ENCODE measurements at places on chromosomes 7 and 10. TPM values are rescaled to one million over a fixed set of nuclear protein-coding genes. Genes with fewer than 3 reads are reported as not detected.
A peak's percentile ranks its signal among the peaks of the same experiment; 100 is the strongest.

DNA sequence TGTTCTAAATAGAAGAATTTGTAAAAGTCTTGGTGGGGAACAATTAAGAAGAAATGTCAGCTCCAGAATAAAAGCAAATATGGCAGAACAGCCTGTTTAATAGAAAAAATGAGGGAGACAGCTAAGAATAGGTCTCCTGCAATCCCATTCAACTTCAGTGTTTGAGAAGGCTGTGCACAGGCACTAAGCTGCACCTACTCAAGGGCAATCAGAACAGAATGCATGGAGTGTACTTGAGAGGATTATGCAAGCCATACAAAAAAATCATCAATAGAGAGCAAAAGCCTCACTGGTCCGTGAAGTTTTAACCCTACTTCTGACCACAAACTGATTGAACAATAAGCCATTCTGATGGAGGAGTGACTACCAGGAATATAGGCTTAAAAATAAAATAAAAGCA lies 690.7 kb upstream of the PCDH15 start:
- peaks cover 4% of the 10 kb centered on the region for H3K36me3 ChIP-seq
- no peak overlapping the region for H3K4me3 ChIP-seq
- no peak overlapping the region for H3K27ac ChIP-seq
- DNase-seq = no peak

DNA sequence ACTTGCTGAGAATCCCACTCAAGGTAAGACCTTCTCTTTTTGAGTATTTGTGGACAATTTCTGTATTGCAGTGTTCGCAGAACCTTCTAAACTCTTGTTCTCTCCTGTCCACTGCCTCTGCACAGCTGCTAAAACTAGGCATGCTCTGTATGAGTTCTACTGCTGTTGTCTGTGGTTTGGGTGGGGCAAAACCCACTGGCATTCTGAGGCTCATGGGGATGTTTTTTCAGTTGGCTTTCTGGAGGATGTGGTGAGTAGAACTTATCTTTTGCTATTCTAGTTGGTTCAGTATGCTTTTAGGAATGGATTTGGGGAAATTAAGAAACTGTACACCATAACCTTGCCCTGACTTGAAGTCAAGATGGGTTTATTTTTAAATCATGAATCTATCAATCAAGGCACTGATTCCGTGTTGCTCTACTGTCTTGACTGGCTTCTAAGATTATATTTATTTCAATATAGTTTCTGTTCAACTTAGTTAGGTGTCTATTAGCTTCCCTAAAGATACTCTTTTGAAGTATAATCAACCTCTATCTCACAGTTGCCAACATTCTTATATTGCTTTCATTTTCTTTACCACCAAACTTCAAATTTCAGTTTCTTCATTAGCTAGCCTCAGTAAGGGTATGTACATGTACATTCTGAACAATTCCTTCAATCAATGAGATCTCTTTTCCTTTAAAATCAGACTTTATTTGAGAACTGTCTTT lies 25.0 kb upstream of the C1GALT1 start:
- no peak for DNase-seq
- H3K36me3 ChIP-seq = peaks cover 3% of the 10 kb centered on the region
- H3K27me3 ChIP-seq = no peaks in the 10 kb centered on the region
- H3K4me1 ChIP-seq = peaks cover 4% of the 10 kb centered on the region
- H3K27ac ChIP-seq = no peak overlapping the region
- H3K4me3 ChIP-seq = no peak overlapping the region

GRCh38 chr10:18860631-18861240 lies 187.9 kb upstream of the MALRD1 start:
- peak overlapping the region; percentile 19 for H3K27ac ChIP-seq
- H3K4me3 ChIP-seq = no peak overlapping the region
- H3K36me3 ChIP-seq = no peaks in the 10 kb centered on the region
- H3K27me3 ChIP-seq = no peaks in the 10 kb centered on the region
- DNase-seq = no peak

- no peak for DNase-seq
- no peak overlapping the region for H3K4me3 ChIP-seq
- H3K4me1 ChIP-seq = peaks cover 36% of the 10 kb centered on the region
- no peaks in the 10 kb centered on the region for H3K27me3 ChIP-seq
- no peak overlapping the region for H3K27ac ChIP-seq
Observed at GRCh38 chr7:37112876-37113275, 335.8 kb downstream of the ELMO1 start.

DNA sequence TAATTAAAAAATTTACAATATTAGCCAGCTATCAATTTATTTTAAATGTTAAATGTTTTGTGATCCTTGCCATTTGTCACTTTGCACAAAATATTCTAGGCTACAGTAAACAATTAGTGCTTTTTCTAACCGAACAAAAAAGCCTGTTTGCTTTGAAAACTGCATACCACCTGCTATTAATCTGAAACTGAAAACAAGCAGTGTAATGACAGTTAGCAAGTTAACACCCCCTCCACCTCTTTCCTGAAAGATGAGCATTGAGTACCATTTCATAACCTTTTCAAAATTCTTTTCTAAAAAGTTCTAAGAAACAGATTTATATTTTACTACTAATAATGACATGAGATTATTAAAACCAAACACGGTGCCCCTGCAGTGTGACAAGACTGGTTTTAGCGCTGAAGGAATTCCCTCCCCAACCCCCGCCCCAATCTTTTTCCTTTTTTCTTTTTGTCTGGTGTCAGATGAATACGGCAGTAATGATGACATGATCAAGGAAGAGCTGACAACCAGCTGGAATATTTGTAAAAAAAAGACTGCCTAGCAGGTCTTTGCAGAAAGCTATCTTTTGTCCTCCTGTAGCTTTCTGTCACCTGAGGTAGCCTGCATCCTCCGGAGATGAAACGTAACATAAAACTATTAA lies 175.6 kb downstream of the CHCHD3 start:
- H3K4me1 ChIP-seq = peaks cover 8% of the 10 kb centered on the region
- H3K27me3 ChIP-seq = no peaks in the 10 kb centered on the region
- H3K27ac ChIP-seq = no peak overlapping the region
- no peak for DNase-seq
- no peak overlapping the region for H3K4me3 ChIP-seq

- H3K27me3 ChIP-seq = no peaks in the 10 kb centered on the region
- H3K4me1 ChIP-seq = peaks cover 66% of the 10 kb centered on the region
- H3K4me3 ChIP-seq = no peak overlapping the region
- no peaks in the 10 kb centered on the region for H3K36me3 ChIP-seq
- H3K27ac ChIP-seq = peak overlapping the region; percentile 4
- DNase-seq = no peak
Observed at GRCh38 chr10:77159538-77160110, 478.0 kb downstream of the KCNMA1 start.

DNA sequence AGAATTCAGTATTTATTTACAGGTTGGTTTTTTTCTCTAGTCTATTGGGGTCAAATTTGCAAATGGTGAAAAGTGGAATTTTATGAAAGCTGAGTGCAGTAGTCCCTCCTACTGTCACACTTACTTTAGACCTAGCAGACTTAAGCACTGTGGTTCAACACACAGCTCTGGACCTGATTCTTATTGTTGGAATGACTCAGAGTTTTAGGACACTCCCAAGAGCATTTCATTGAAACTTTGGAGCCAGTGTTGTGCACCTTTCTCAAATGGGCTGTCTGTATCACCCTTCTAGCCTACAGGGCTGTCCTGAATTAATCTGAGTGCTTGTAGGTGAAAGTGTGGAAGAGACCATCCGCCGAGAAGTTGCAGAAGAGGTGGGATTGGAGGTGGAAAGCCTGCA lies 16.1 kb downstream of the NUDT13 start:
- peaks cover 38% of the 10 kb centered on the region for H3K36me3 ChIP-seq
- DNase-seq = no peak
- no peak overlapping the region for H3K4me3 ChIP-seq
- H3K4me1 ChIP-seq = no peaks in the 10 kb centered on the region
- no peak overlapping the region for H3K27ac ChIP-seq
- no peaks in the 10 kb centered on the region for H3K27me3 ChIP-seq

DNA sequence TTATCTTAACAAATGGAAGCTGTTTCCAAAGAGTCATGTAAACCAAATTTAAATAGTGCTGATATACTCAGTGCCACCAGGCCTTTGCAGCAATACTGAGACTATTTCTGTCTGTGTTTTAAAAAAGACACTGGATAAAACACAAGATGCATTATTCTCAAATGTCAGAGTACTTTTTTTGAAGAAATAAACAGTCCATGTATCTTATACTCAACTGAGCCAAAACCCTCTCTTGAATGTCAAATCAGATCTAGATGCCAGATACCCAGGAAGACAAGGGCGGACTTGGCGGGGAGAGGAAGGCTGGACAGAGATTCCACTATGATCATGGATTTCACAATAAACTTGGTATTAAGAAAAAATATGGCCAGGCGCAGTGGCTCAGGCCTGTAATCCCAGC lies 127.6 kb downstream of the COBL start:
- H3K36me3 ChIP-seq = no peaks in the 10 kb centered on the region
- H3K27ac ChIP-seq = no peak overlapping the region
- no peaks in the 10 kb centered on the region for H3K4me1 ChIP-seq
- DNase-seq = no peak
- H3K4me3 ChIP-seq = no peak overlapping the region

HHEX gene
- total RNA-seq = not detected

SAMD9L gene
- 2.1 TPM for total RNA-seq

CPA5 gene
- total RNA-seq = not detected

Data from mesothelial cell of epicardium (in vitro differentiated cells).